ENCODE measurements at places on chromosomes 12 and 14. TPM values are rescaled to one million over a fixed set of nuclear protein-coding genes. Genes with fewer than 3 reads are reported as not detected.

- DNase-seq: peak; percentile 65
These were observed 2.2 kb downstream of the PDZRN4 start for GRCh38 chr12:41190338-41190737.

GRCh38 chr14:57834961-57835360, 30.9 kb downstream of the SLC35F4 start:
- DNase-seq: no peak

SLC6A15 gene
- total RNA-seq: 6.3 TPM

ARHGAP9 gene
- 1.6 TPM for total RNA-seq

GRCh38 chr12:41652981-41653380, 464.9 kb downstream of the PDZRN4 start:
- DNase-seq: no peak

LRRC43 gene
- total RNA-seq: 1.4 TPM

DNA sequence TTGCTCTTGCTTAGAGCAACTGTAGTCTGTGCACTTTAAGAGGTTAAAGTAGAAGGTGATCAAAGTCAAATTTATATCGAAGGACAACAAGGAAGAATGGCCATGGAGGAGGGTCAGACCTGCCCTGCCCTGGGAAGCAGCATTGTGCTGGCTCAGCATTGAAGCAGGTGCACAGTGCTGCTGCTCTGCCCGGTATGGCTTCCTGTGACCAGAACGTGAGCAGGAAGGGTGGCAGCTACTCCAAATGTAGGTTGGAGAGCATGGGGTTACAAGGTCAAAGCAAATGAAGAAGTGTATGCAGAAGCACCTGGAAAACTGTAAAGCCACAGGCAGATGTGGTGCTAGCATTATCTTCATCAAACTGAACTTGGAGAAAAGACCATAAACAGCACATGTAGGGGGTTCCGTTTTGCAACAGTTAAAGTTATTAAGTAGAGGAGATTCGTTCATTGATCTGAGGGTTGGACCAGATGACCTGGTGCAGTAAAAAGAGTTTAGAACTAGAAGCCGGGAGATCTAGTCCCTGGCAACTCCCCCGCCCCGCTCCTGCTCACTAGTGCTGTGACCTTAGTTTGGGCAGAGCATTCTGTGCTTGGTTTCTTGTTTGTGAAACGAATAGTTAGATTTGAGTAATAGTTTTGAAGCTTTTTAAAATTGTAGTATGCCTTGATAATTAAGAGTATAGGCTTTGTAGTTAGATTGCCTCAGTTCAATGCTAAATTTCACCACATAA, 84.2 kb downstream of the SCN8A start:
- DNase-seq: no peak

RALGAPA1 gene
- 36.3 TPM for total RNA-seq

DNA sequence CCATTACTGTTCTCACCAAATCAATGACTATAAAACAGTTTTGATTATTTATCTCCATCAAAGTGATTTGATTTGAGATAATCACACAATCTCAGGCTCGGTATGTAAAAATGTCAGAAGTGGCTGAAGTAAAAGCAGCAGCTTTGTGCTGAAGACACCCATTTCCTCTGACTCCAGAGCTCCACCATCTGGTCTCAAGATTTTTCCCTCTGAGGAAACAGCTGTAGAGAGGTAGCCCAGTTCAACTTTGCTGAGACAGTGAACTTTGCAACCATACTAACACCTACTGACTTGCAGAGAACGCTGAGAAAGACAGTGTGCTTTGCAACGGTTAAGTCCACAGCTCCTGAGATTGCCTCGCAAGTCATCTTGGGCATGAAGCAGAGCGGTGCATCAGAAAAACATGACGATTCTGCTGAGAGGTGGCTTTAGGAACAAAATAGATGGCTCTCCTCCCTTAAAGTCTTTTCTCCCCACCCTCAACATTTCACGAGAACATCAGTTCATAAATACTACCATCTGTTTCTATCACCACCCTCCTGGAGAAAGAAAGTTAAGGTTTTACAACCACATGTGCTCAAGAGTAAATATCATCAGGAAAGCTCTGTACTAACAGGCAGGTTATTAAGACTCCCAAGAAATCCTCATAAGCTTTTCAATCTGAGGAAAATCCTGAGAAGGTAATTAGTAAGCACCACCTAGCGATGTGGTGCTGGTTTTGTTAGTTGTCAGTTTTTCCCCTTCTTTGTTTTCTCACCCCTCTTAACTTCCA, 34.8 kb downstream of the HIGD1C start:
- DNase-seq: peak; percentile 84

GRCh38 chr12:104581005-104581570, 124.3 kb downstream of the CHST11 start:
- DNase-seq: no peak

DNA sequence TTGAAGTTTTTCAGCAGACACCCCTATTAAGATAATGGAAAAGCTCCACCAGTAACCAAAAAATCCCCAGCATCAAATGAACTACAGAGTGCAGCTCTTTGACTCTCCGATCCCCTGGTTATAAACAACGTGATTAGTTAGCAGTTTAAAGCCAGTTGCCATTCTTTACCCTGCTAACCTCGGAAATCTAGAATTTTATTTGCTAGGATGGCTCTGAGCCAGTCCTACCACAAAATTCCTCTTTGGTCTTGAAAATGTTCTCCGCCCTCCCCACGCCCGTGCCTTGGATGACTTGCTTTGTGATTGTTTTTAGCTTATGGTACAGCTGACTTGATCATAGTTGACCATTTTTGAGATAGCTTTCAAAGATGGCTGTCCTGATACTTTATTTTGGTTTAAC, 1.2 kb downstream of the KLHDC2 start:
- no peak for DNase-seq

DNA sequence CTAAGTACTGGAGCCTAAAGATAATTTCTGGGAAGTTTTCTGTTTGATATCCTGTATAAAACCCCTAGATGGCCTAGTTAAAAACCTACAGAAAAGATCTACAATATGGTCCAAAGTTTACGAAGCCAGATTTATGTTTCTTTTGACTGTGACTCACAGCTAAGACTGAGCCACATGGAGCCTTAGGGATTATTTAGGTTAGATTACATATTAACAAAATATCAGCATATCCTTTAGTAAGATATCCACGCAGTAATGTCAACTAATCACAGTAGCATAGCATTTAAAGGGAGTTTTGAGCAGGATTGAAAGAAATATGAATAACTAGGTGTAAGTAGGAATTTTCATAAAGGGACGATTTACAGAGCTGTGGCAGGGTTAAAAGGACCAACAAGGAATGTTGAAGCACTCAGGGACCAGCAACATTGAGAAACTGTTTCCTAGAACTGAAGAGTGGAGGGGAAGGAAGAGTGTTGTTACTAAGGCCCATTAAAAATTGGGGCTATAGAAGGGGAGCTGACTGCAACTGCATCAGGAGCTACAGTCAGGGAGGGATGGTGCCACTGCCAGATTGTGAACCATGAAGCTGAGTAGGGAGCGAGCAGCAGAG, 155.5 kb downstream of the DACT1 start:
- DNase-seq: no peak

- no peak for DNase-seq
These were observed 7.0 kb downstream of the ETNK1 start for GRCh38 chr12:22631863-22632463.

TAC3 gene
- total RNA-seq: 1.8 TPM

DNA sequence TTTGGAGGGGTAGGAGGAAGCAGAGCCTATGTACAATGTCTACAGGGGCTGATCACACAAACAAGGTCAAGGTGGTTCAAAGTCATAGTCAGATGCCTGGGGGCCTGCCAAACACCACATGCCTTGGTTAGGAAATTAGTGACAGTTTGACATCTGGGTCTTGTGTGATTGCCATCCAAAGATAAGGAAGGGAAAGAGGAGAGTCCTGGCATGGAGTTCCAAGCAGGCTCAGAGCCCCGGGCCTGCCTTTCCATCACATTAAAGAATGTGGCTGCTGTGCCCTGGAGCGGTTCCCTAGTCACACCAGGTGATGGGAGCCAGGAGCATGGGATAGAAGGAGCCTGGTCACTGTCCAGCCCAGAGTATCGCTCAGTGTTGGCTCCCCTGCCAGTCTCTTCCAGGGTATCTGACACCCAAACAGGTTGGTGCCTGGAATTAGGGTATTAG, 53.6 kb upstream of the BCL2L14 start:
- peak; percentile 58 for DNase-seq

DNA sequence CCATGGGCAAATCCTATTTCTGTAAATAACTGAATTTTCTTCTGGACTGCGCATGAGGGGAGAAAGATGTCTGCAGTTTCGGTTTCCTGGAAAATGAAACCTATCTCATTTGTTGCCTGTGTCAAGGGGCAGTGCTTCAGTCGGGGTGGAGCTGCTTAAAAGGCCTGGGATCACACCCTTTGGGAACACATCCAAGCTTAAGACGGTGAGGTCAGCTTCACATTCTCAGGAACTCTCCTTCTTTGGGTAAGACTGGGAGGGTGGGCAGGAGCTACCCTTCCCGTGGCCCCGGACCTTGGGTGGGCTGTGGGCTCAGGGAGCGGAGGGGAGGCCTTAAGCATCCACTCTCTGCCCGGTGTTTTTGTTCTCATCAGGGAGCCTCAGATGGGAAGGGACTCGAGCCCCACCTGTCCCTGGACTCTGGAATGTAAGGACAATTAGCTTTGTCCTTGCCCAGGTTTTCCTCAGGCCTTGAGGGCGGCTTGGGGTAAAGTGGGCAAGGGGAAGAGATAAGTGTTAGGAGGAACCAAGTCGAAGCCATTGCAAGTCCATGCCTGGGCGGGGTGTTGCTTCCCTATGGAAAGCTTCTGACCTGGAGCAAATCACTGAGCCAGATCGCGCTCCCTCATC, at the start of gene IFI27:
Gene IFI27 (plus strand): TSS at position 185 of the 630 bp plus-strand sequence.
- peak; percentile 37 for DNase-seq

GRCh38 chr12:118649765-118650585, 273.6 kb downstream of the SUDS3 start:
- peak; percentile 16 for DNase-seq

GRCh38 chr12:15963271-15963670, 52.1 kb downstream of the DERA start:
- DNase-seq: no peak

Measured in endodermal cell (in vitro differentiated cells).